ENCODE measurements at places on chromosomes 16 and 17.

- no peak for DNase-seq
Measured at GRCh38 chr16:50651835-50652438, 29.2 kb downstream of the SNX20 start.

GRCh38 chr17:16215002-16215272, 397 bp downstream of the NCOR1 start:
- no peak for DNase-seq

- no peak for DNase-seq
Measured at GRCh38 chr16:22194707-22195444, 11.2 kb upstream of the EEF2K start.

DNA sequence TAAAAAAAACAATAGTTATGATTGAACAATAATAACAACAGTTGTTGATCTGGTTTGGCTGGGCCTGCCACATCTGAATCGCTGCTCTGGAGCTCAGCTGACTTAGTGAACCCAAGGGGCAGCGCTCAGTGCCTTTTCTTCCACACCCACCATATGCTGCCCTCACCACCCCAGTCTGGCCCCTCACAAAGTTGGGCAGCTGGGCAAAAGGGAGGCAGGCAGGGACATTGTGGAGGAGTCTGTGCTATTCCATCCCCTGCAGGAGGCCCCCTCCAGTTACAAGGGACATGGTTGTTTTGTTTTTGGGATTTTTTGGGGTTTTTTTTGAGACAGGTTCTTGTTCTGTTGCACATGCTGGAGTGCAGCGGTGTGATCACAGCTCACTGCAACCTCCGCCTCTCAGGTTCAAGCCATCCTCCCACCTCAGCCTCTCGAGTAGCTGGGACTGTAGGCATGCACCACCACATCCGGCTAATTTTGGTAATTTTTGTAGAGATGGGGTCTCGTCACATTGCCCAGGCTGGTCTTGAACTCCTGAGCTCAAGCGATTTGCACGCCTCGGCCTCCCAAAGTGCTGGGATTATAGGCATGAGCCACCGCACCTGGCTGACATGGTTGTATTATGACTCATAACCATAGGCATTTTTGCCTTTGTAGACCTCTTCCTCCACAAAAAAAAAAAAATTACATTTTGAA, 8.6 kb upstream of the PECAM1 start:
- no peak for DNase-seq

GRCh38 chr17:50354198-50354597, 8.3 kb downstream of the XYLT2 start:
- no peak for DNase-seq

DNA sequence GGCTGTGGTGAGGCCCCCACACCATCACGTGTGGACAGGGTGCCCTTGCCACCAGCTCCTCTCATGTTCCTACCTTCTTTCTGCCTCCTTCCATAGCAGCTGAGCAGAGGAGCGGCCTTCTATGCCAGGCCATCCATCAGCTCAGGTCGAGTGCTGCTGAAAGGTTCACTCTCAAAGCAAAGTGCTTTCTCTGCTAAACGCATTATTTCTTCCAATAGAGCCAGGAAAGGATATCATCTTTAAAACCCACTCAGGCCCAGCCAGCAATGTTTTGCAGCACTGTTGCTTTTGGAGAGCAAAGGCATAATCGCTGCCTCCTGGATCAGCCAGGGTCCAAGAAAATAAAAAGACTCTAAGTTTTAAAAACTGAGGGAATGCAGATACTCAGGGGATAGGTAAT, 54.9 kb upstream of the GPRC5B start:
- no peak for DNase-seq

- DNase-seq = no peak
Measured at GRCh38 chr17:36894177-36894576, 43.1 kb upstream of the LHX1 start.

DNA sequence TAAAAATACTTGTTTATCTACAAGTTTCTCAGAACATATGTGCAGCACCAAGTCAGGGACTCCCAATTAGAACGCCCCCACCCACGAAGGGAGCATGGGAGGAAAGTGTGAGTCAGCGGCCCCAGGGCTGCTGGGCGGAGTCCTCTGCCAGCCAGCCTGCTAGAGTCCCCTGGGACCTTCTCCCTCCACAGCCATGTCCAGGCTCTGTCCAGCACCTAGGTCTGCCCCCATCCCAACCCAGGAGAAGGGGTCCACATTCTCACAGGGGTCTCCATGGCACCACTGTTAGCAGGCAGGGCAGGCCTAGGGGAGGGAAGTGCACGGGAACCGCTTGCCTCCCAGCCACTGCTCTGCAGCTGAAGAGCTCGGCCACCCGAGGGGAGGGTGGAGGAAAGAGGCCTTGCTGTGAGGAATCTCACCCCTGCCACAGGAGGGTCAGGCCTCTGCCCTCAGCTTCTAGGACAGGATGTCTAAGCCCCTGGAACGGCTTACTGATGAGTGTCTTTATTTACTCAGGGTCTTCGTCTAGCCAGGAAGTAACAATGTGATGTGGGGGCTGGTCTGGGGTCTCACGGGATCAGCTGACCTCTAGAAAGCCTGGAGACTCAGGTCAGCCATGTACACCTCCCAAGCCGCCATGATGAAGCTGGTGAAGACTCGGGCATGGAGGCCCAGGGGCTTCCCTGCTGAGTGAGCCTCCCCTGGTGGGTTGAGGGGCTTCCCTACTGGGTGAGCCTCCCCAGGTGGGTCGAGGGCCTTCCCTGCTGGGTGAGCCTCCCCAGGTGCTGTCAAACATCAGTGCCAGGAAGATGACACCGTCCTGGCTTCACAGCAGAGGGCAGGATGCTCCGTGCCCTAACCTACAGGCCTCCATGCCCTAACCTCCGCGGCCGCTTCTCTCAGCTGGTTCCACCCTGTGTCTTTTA, 190.3 kb downstream of the RBFOX3 start:
- DNase-seq = no peak

GRCh38 chr17:77848257-77848656, 110.2 kb upstream of the TNRC6C start:
- no peak for DNase-seq

DNA sequence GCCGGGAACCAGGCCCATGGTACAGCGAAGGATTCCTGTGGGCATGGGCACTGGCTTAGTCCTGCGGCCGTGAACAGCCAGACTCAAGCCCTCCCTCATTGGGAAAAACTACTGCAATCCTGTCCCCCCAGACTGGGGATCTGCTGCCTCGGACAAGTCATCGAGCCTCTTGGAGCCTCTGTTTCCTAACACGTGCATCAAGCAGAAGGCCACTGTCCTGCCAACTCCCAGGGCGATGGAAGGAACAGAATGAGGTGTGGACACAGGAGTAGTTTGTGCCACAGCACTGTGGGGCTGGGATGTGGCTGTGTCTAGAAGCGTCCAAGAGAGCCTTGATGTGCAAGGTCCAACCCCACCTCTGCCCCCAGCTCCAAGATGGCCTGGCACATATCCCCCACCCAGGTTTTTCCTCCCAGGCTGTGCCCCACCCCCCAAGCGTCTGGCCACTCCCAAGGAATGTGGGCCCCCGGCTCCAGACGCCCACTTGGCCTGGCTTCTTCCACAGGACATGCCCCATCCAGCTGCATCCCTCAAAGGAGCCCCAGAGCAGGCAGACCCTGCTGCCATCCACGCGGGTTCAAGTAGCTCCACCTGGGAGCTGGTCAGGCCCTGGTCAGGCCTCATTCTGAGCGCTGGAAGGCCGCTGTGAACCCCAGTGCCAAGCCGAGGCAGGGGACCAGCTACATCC, 3.4 kb downstream of the CAMKK1 start:
- no peak for DNase-seq

GRCh38 chr17:55259684-55260111, 5.1 kb upstream of the HLF start:
- DNase-seq = no peak

GRCh38 chr17:13993106-13993505, 76.2 kb upstream of the COX10 start:
- no peak for DNase-seq

GRCh38 chr17:80063830-80064585, 27.6 kb downstream of the CCDC40 start:
- DNase-seq = no peak

DNA sequence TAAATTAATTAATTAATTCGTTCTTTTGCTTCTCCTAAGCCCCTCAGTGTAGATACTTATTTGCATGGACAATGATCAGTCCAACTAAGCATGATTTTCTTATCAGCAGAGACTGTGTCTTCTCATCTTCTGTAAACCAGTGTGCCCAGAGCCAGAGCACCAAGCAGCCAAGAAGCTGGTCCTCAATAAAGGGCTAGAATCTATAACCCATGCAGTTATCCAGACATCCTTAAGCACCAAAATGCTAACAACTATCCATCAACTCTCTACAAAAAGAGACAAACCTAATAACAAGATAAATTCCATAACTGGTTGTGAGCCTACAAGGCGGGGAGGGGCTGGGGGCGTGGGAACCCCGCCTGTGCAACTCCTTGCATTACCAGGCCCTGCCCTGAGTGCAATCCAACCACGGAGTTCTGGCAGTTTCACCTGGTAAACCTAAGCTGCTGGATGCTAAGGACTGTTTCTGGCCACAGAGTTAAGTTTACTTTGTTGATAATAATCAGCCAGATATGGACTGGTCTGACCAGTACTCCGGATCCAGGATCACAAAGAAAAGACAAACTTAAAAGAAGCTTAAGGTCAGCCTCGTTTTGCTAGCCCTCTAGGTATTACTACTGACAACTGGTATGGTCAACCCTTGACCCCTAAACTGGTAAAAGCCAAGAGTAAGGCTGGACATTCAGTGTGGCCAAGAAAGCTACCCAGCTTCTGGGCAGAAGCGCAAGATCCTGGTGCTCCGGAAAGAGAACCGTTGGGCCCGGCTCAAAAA, 51.5 kb downstream of the ZFHX3 start:
- DNase-seq = no peak

DNA sequence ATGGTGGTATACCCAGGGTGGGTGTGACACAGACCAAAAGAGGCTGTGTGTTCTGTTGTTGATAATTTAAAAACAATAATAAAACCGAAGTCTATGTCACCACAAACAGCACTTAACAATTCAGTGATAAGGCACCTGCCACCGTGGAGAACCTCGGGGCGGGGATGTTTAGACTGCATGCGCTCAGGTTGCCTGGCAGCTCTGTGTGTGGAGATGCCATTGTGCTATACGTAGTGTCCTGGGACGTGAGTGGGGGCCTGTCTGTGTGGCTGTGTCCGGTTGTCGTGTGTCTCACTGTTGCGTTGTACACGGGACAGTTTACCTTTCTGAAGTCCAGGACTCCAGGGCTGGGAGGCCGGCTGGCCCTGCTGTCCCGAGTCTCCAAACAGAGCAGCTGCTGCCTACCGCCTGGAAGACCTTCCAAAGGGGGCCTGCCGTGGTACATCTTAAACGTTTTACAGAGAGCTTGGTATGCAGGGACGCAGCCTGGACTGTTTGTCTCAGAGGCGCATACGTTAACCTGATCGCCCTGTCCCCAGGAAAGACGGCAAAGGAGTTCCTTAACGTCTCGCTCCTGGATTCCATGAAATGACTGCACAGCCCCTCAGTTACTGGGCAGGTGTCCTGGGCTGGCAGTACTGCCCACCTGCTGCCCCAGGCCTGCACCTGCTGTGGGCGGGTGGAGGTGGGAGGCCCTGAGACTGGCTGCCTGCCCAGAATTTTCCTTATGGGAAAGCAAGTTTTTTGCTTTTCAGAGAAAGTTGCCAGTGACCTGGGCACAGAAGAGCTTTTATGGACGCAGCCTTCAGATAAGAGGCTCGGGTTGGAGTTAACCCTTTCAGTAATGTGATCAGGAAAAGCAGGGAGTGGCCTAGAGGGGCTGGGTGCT, 19.0 kb downstream of the SPIRE2 start:
- DNase-seq = no peak

DNA sequence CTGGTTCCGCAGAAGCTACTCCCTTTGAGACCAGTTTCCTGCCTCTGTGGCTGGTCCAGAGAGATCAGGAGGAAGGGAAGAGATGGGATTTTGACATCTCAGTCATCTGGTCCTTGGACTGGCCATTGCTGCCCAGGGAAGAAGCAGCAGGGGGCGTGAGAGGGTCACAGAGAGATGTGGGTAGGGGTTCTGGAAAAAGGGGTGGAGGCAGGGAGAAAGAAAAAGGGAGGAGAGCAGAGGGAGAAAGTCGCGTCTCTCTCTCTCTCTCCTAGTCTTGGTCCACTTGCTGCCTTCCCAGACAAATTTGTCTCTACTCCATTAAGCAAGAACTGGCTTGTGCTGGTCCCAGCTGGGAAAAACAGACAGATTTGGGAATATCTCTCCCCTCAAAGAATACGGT, 4.4 kb downstream of the SHBG start:
- DNase-seq = no peak

GRCh38 chr17:58224315-58224714, 5.3 kb upstream of the MKS1 start:
- peak; percentile 28 for DNase-seq

GRCh38 chr17:79981661-79982101, 54.0 kb downstream of the TBC1D16 start:
- no peak for DNase-seq

DNA sequence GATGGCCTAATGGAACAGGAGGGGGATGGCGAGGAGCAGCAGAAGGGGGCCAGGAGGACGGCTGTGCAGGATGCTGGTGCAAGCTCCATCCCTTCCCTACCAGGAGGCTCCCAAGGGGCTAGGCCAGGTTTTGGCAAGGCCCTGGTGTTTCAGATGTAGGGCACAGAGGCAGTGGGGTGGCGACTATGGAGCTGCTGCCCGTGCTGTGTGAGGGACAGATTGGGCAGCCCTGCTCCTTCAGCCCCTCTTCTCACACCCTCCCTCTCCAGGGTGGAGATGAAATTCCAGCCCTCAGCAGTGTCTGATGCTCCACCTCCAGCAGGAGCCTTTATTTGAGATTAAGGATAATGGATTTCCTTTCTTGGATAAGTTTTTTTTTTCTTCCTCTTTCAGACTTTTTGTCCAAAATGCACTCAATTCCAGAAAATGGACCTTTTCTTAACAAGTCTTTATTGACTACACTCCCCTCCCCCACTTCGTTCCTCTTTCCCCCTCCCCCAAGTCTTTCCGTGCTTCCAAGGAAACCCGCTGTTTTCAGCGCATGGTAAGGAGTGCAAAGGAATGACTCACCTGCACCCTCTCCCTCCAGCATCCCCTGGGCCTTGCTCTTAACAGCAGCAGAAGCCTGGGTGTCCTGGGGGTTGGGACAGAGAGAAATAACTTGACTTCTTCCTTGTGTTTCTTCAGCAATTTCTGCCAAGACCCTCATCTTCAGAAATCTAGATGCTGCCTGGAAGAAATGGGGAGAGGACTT, 95.2 kb downstream of the CCDC182 start:
- no peak for DNase-seq

DNA sequence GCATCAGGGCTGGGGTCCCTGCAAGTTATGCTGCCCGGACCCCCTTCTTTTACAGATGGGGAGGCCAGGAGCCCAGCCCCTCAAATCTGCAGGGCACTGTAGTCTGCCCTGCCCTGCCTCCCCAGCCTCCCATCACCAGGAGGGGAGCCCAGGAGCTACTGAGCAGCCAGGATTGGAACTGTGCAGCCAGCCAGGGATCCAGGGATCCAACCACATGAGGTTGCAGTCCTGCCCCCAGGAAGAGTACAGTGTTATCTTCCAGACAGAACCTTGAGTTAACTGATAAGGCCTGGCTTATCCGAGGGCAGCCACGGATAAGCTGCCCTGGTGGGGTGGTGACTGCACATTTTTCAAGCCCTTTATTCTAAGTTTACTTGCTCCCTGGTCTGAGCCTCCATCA, 11.4 kb upstream of the NDRG4 start:
- DNase-seq = no peak
